ENCODE measurements at places on chromosomes 3 and 15.

GRCh38 chr15:78130466-78131294 is 565 bp downstream of the CIB2 start:
- DNase-seq: no peak

- DNase-seq: no peak
Measured at GRCh38 chr3:190081389-190081788, 39.3 kb downstream of the P3H2 start.

DNA sequence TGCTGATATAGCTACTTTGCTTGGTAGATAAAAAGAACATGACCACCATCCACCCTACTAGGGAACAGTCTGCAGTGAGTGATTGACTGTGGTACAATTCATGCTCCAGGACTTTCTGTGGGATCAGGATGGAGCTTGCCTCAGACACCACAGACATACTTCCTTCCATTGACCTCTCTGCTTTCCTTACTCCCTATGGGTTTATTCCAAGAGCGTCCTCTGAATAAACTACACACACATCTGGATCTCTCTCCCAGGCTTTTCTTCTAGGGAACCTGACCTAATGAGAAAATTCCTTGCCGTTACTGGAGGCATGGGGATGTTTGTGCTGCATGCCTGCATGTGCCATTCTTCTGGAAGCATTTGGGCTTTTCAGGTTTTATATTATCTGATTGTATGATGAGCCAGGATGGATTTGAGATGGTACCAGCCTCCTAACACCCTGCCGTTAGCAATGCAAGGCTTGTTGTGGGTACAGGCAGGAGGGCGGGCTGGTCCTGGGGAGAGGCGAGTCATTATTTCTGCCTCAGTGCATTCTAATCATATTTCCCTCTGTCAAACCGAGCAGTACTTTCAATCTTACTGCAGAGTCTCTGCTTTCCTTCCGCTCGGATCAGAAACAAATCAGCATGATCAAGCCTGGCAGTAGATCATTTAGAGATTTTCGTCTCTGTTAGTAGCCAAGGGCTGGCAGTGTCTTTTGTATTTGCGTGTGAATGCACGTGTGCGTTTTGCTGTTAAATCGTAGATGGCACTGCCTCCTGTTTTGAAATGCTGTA is 279.2 kb downstream of the PDCD6IP start:
- DNase-seq: no peak

GRCh38 chr15:77187751-77188464 is 117.0 kb upstream of the TSPAN3 start:
- DNase-seq: no peak

DNA sequence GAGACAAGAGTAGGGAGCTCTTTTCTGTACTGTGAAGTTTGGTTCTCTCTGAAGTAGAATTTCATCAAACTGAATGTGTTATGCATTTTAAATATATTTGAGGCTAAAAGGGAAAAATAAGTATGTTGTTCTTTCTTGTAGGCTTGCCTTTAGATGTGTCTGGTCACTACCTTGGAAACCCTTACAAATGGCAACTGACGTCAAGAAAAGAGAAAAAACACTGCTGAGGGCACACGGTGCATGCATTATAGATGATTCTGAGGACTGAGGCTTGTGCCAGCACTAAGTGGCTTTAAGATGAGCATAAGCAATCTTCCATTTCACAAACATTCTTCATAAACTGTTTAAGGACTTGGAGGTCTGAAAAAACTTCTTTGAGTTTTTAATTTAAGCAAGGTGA is 31.1 kb upstream of the ACTL6A start:
- no peak for DNase-seq

GRCh38 chr15:73678498-73678897 is 5.7 kb upstream of the CD276 start:
- no peak for DNase-seq

GRCh38 chr3:51559961-51560360 is 21.4 kb downstream of the RAD54L2 start:
- DNase-seq: no peak

- peak; percentile 20 for DNase-seq
Measured at GRCh38 chr15:63348392-63348791, 33.3 kb downstream of the CA12 start.

GRCh38 chr3:62554264-62554799 is 181.0 kb upstream of the FEZF2 start:
- DNase-seq: no peak

GRCh38 chr3:178498871-178499270 is 37.4 kb upstream of the KCNMB2 start:
- no peak for DNase-seq

DNA sequence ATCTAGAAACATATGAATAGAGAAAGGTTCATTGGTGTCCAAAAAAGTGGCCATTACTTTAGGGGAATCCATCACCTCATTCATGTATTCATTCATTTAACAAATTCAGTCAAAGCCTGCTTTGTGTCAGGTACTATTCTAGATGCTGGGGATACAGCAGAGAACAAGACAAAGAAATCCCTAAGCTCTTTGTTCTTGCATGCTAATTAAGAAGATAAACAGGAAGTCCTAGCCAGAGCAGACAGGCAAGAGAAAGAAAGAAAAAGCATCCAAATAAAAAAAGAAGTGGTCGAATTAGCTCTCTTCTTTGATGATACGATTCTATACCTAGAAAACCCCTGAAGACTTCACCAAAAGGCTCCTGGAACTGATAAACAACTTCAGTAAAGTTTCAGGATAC is 12.4 kb upstream of the ZMAT3 start:
- no peak for DNase-seq

- DNase-seq: no peak
Measured at GRCh38 chr3:55245351-55245750, 241.8 kb downstream of the WNT5A start.

DNA sequence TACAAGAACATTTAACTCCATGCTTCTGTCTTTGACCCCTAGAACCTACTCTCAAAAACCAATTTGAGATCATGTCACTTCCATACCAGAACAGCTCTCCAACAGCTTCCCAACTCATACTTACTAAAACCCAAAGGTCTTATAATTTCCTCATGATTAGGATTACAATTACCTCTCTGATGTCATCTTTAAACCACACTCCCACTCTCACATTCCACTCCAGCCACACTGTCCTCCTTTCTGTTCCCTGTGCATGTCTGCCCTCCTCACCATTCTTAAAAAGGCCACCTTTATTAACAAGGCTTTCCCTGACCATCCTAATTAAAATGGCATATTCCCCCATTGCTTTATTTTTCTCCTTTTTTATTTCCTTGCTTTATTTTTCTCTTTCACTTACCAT is 18.9 kb downstream of the PHC3 start:
- no peak for DNase-seq

DNA sequence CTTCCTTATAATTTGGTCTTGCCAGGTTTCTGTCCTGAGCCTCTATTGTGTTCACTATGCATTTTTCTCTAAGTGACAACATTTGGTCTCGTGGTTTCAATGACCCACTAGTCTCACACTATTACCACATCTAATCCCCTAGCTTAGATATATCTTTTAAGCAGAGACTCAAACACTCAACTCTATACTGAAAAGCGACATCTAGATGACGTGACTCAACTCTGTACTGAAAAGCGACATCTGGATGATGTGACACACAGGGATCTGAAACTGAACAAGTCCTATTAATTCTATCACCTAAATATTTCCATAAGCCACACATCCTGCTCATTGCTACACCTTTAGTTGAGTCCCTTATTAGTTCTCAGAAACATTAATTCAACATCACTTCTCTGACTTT is 141.7 kb upstream of the MBNL1 start:
- no peak for DNase-seq

GRCh38 chr3:122350814-122351418 is 25.9 kb downstream of the CSTA start:
- DNase-seq: no peak

DNA sequence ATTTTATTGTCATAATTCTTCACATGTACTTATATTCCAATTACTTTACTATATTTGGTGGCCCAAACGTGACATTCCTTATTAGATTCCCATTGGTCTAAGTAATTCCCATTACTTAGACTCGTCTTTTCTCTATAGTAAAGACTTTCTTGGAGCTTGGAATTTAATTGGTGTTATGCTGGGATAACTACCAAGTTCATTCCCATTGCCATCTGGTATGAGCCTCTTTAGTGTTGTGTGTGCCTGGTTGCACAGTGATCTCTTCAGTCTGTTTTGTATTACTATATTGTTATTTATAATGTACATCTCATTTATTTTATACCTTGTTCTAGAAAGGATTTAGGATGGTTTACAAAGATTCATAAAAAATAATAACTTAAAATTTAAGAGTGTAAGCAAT is 27.8 kb downstream of the TMEM108 start:
- no peak for DNase-seq

DNA sequence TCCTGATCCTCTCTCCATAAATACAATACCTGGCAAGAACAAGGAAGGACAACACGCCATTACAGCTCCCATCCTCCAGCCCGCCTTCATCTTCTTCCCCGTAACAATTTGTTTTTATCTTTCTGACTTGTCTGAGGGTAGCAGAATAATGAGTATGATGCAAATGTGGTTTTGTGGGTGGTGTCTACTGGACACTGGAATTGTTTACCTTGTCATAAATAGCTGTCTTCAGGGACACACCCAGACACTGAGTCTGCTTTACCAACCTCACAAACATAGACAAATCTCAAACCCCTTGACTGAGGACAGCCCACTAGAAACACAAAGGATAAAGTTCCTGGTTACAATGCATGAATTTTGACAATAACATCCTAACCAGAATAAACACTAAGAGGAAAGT is 13.4 kb downstream of the WDR72 start:
- DNase-seq: no peak

GRCh38 chr3:13537909-13538296 is 11.0 kb upstream of the FBLN2 start:
- DNase-seq: no peak

DNA sequence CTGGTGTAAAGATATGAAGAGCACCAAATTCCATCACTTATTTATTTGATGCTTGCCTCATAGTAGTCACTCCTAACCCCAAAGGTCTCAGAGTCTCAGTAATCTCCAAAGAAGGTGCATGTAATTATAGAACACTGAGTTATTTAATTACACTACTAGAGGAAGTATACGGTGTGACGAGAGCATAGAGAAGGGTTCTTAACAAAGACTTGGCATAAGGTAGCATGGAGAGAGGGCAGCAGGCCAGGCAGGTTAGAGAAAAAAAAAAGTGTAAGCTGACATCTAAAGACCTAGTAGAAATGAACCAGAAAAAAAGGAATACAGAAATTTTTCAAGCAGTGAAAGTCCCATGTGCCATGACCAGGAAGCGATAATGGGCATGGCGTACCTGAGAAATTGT is 213.3 kb upstream of the TGFBR2 start:
- DNase-seq: no peak

Measured in GOT3 (cell line).